Naive thymus-derived CD4-positive, alpha-beta T cell (primary cell): ENCODE measurements at places on chromosomes 11 and 22. TPM values are rescaled to one million over a fixed set of nuclear protein-coding genes. Genes with fewer than 3 reads are reported as not detected.

- DNase-seq: no peak
Observed at GRCh38 chr22:22948651-22949571, 61.3 kb downstream of the IGLL5 start.

DNA sequence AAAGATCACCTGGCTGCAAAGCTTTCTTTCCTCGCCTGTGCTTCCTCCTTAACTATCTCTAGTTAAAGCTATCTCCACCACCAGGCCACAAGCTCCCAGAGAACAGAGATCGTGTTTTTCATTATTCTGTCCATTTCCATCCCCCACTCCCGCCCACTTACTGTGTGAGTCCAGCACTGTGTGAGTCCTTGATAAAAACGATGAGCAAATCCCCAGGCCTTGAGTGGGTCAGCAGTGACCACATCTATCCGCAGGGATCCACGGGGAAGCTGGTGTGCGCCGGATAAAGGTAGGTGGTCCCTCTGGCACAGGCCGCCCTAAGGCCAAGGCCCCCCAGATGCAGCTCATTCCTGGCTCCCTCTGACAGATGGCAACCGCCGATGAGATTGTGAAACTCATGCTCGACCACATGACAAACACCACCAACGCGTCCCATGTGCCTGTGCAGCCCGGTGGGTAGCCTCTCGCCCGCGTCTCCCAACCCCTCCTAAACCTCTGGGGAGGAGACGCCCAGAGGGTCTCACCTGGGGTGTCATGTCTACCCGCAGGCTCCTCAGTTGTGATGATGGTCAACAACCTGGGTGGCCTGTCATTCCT, 9.3 kb downstream of the TKFC start:
- no peak for DNase-seq

DNA sequence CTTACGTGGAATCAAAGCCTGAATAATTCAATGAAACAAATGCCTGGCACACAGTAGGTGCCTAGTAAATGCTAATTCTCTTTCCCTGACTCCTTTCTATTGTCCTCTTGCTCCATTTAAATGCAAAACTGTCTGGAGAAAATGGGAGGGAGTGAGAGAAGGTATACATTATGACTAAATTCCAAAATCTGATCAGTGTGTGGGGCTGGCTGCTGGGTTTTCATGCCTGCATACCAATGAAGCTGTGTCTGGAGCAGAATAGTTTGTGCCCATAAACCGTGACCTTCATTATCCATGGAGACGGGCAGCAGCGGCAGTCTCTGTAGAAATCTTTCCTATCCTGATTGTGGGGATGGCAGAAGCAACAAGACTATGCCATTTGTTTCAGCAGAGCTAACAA, 223.4 kb upstream of the ZBED5 start:
- DNase-seq: no peak

DNA sequence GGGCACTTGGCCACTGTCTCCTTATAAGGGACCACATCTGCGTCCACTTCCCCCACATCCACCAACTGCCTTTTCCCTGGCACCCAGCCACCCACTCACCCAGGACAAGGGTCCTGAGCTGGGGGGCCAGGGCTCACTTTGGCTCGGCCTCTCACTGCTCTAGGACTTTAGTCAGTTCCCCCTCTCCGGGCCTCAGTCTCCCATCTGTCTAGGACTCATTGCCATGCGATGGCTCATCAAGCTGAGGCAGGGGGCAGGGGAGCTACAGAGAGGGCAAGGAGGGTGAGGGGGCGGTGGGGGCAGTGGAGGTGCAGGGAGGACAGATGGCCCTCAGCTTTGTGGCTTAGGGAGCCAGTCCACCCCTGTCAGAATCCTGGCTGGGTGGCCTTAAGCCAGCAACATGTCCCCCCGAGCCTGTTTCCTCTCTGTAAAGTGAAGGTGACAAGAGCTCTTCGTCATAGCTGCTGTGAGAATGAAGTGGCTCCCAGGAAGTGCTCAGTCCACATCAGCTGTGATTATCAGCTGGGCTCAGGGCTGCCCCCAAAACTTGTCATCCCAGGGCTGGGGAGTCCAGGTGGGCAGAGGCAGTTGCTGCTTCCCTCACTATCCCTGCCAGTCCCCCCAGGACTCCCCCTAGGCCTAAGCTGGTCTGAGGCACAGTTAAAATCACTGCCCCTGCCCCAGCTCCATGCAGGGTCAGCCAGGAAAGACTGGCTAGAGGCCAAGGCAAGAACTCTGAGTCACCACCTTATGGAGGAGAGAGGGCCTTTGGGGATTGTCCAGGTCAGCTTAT, 14.9 kb downstream of the RAC2 start:
- no peak for DNase-seq

DNA sequence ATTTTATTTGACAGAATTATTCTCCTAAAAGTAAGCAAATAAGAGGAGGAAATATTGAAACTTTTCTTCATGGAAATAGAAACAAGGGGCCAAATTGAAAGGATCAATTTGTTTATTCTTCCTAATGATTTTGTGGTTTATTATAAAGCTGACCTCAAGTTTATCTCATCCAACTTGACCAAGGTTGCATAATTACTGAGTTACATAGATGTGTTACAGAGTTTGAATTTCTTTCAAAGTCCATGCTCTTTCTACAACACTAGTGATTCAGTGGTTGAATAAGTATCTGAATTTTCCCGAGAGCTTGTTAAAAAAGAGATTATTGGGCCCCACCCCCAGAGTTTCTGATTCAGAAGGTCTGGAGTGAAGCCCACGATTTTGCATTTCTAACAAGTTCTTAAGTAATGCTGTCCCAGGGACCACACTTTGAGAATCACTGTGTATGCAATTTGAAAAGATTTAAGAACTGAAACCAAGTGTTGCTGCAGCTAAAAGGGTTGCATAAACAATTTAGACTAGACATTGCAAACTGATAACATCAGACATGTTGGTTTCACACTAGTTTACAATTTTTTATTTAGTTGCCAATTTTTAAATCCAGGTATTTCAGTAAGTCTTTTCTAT, 485.7 kb upstream of the ANO5 start:
- DNase-seq: no peak

The PHF21A gene
- total RNA-seq: 42.4 and 50.0 TPM in 2 replicates

DNA sequence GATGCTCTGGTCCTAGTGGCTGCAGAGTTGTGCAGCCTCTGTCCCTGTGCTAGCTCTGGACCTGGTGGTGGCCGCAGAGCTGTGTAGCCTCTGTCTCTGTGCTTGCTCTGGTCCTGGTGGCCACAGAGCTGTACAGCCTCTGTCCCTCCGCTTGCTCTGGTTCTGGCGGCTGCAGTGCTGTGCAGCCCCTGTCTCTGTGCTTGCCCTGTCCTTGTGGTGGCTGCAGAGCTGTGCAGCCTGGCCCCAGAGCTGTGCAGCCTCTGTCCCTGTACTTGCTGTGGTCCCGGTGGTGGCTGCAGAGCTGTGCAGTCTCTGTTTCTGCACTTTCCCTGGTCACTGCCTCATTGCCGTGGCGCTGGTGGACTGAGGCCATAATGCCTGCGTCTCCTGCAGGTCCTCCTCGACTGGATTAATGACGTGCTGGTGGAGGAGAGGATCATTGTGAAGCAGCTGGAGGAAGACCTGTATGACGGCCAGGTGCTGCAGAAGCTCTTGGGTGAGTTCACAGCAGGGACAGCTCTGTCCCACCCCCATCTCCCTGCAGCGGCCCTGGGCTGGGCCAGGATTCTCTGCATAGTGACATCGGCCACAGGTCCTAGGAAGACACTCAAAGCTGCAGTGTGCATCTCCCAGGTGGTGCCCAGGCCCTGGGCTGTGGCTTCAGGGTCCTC, 61.9 kb upstream of the PARVG start:
- DNase-seq: no peak

GRCh38 chr22:46126853-46127385, 23.4 kb upstream of the PPARA start:
- no peak for DNase-seq

DNA sequence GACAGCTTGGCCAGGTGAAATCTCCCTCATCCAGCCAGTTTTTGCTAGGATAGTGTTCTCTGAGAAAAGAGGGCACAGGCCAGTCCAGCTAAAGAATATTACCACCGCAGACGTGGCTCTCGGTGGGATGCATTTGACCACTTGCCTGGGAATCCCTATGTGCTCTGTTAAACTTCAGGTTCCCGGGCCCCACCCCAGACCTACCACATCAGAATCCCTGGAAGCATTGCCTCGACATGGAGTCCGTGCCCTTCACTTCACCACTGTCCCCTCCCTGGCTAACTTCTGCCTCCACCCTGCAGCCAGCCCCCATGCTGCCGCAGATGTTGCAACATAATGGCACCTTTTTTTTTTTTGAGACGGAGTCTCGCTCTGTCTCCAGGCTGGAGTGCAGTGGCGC, 56.9 kb upstream of the EMID1 start:
- no peak for DNase-seq

DNA sequence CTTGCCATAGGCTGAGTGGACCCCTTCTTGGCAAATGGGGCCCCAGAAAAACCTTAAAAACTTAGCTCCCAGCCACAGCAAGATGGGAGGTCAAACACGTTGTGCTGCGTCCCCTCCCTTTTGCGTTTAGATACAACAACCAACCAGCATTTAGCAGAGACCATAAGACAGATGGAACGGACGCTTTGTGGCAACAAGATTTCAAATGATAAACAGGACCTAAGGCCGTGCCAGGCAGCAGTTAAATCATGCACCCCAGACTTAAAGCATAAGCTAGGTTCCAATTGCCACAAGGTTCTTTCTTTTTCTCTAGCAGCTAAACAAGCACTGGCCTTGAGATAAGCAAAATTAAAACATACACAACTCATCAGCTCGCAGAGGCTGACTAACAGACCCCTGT, 39.4 kb upstream of the NTM start:
- DNase-seq: no peak

- no peak for DNase-seq
Observed at GRCh38 chr11:109677231-109677630, 255.2 kb downstream of the C11orf87 start.

The OR2AT4 gene
- total RNA-seq: not detected

The TMPRSS5 gene
- 1.5 TPM for total RNA-seq

The KCTD17 gene
- total RNA-seq: 19.8 TPM

The CLCF1 gene
- 0.70 and 1.1 TPM in 2 replicates for total RNA-seq

- no peak for DNase-seq
Observed at GRCh38 chr11:71333473-71333872, 81.1 kb upstream of the SHANK2 start.
